Activated T-cell treated with anti-CD3 and anti-CD28 coated beads, Interleukin-2, amount 50 U/mL, for 72 hours (primary cell): ENCODE measurements at places on chromosomes 16 and 17. TPM values are rescaled to one million over a fixed set of nuclear protein-coding genes. Genes with fewer than 3 reads are reported as not detected.
A peak's percentile ranks its signal among the peaks of the same experiment; 100 is the strongest.

Gene WFIKKN1
- total RNA-seq, result 0.49 TPM

Gene KRTAP1-5
- not detected for total RNA-seq

Gene KRTAP3-1
- not detected for total RNA-seq

Gene CYB561
- 10.2 TPM for total RNA-seq

Gene ARHGAP44
- total RNA-seq, result 0.55 TPM

DNA sequence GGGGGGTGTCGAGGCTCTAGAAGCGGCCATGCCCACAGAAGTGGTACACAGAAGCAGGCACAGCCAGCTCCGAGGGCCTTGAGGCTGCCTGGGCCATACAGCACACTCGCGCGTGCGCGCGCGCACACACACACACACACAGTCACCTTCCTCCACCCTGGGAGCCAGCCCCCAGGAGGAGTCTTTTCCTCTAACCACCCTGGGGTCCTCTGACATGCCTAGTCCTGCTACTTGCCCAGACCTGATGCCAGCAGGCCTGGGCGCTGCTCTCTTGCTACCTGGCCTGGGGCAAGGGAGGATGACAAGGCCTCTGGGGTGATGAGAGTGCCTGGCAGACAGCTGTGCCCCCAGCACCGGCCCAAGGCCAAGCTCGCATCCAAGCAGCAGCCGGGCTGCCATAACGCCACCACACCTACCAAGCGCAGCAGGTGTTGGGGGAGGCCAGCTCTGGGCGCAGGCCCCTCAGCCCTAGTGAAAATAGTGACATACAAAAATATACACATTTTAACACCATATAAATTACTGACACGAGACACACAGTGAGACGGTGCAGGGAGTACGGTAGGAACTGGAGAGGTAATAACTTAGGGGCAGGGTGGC lies 41.1 kb downstream of the TSC2 start:
- no peak for DNase-seq

DNA sequence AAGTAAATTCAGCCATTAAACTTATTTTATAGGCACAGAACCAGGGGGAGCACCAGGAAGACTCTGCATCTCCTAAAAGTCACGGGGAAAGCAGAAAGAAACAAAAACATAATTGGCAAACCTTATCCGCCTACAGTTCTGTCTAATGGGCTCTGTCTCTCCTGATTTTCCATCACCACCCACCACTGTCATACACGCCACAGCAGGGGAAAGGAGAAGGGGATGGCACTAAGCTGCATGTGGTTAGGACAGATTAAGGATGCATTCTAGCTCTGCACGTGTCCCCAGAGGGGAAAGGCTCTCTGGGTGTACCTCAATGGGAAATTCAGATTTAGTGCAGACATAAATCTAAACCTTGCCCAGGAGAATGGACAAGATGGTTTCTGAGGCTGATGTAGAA lies 359.8 kb downstream of the TMEM114 start:
- no peak for DNase-seq

DNA sequence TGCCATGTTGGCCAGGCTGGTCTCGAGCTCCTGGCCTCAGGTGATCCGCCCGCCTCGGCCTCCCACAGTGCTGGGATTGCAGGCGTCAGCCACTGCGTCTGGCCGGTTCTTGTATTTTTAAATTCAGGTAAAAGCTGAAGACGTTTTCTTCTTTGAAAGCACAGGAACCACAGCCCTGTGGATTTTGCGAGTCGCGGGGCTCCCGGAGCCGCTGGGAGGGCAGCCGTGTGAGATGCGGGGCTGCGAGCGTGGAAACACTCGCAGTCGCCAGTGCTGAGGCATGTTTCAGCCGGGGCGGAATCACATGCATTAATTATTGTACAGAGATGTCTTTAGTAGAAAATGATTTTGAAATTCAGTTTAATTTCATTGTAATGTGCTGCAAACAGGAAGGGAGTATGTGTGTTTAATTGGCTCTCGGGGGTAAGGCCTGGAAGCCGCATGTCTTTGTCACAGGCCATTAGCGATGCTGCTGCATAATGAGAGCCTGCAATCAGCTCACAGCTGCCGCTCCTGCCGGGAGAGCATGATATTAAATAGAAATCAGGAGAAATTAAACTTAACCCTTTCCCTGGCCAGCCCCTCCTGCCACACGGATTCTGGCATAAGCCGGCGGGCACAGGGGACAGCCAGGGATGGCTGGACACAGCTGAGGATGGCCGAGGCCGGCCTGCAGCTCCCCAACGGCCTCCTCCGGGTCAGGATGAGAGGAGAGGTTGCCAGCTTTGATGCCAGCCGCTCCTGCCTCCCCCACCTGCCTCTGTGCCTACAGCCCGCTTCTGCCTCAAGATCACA lies 35.4 kb upstream of the CDH15 start:
- DNase-seq, result no peak

DNA sequence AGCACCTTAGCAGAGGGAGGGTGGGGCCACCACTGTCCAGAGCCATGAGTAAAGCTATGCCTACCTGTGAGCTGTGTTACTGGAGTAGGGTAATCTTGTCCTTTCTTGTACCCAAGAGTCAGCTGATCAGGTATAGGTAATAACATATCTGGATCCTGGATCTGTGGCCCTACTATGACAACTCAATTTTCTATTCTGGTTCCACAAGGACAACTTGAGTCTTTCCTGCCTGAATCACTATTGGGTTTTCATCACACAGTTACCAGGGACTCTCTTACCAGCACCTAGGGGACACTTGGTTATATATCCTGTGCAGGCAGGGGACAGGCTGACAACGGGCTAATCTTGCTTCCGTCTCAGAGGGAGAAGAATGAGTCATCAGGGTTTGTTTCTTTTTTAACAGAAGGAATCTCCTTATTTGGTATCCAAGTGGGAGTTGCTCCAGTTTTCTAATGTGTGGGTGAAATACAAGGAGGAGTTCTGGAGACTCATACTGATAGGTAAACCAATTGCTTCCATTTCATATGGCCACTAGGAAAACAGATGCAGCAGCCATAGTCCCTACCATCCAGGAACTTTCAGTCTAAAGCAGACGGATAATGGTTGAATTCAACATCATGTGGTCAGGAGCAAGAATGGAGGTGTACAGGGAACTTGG lies 6.8 kb downstream of the ZNF267 start:
- DNase-seq, result peak; percentile 60

GRCh38 chr17:49521088-49521450 lies 26.0 kb downstream of the NGFR start:
- DNase-seq, result no peak

GRCh38 chr17:50360486-50361115 lies 12.4 kb downstream of the MRPL27 start:
- DNase-seq, result no peak

DNA sequence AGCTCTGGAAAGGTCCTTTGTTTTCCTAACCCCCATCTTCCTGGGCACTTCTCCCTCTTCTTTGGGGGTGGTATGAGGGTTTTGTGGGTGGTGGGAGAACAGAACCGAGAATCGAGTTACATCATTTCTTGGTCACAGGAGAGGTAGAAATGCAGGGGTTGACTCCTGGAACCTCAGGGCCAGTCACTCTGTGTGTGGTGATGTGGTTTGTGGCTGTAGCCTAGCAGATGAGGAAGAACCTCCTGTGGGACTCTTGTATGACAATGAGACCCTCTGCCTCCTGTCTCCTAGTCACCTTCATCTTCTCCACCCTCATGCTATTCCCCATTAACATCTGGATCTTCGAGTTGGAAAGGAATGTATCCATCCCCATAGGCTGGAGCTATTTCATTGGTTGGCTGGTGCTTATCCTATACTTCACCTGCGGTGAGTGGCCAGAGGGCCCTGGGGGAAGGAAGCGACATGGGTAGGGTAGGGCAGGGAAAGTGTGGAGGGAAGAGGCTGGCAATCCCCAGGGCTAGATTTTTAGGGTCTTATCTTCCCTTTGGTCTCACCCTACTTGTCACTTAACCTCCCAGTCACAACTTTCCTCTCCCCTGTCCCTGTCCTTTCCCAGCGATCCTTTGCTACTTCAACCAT lies 5.5 kb downstream of the ODF4 start:
- peak; percentile 39 for DNase-seq

- DNase-seq, result no peak
Measured at GRCh38 chr16:87086156-87086555, 231.0 kb downstream of the C16orf95 start.

- no peak for DNase-seq
Measured at GRCh38 chr16:83722456-83723183, 85.2 kb upstream of the HSBP1 start.

- DNase-seq, result no peak
Measured at GRCh38 chr17:40021451-40021971, 6.3 kb downstream of the CSF3 start.

DNA sequence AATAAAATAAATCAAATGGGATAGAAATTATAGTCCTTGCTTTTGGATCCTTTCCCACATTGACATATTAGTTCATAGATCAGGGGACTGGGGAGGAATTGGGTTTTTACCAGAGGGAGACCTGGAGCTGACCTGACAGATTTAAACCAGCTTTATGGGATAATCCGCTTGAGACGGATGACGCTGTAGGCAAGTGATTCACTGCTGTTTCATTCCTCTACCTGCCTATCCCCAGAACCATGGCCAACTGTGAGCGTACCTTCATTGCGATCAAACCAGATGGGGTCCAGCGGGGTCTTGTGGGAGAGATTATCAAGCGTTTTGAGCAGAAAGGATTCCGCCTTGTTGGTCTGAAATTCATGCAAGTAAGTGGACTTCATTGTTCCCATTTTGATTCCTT lies 2.1 kb downstream of the NME1 start:
- DNase-seq, result no peak

- no peak for DNase-seq
Measured at GRCh38 chr17:17121162-17121561, 78.9 kb downstream of the MPRIP start.

- no peak for DNase-seq
Measured at GRCh38 chr17:48179071-48179945, 71.7 kb downstream of the SNX11 start.

- DNase-seq, result no peak
Measured at GRCh38 chr17:55770196-55770870, 19.5 kb downstream of the PCTP start.

- DNase-seq, result no peak
Measured at GRCh38 chr17:45121055-45121454, 11.3 kb downstream of the PLCD3 start.

GRCh38 chr16:16062023-16062937 lies 112.9 kb downstream of the ABCC1 start:
- no peak for DNase-seq

- no peak for DNase-seq
Measured at GRCh38 chr17:74816905-74817620, 40.9 kb upstream of the NAT9 start.

DNA sequence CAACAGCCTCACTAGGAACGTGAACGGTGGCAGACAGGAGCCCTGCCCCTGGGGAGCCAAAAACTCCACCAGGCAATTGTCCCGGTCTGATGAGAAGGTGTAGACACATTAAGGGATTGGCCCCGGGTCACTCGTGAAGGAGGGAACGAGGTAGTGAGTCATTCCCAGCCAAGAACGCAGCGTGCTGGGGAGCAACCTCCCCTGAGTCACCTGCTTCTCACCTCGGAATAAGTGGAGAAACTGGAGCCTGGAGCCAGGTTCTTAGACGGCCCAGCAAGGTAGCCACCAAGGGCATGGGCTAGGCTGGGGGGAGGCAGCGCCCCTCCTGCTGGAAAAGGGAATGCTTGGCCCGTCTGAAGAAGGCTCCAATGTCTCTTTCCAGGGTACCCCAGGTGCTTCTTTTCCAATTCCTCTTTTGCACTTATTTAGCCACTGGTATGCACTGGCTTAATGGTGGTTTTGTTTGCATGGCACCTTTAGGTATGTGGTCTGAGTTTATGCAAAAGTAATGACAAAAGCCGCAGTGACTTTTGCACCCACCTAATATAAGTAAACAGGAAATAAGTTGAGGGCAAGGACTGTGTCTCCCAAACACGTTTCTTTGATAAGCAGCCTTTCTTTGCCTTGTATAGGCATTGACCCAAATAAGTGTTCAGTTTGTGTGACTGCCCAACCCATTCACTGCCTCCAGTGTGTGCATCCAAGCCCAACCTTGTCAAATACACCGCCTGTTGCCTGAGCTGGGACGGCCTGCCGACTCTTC lies 1.8 kb upstream of the HELZ start:
- DNase-seq, result peak; percentile 25

DNA sequence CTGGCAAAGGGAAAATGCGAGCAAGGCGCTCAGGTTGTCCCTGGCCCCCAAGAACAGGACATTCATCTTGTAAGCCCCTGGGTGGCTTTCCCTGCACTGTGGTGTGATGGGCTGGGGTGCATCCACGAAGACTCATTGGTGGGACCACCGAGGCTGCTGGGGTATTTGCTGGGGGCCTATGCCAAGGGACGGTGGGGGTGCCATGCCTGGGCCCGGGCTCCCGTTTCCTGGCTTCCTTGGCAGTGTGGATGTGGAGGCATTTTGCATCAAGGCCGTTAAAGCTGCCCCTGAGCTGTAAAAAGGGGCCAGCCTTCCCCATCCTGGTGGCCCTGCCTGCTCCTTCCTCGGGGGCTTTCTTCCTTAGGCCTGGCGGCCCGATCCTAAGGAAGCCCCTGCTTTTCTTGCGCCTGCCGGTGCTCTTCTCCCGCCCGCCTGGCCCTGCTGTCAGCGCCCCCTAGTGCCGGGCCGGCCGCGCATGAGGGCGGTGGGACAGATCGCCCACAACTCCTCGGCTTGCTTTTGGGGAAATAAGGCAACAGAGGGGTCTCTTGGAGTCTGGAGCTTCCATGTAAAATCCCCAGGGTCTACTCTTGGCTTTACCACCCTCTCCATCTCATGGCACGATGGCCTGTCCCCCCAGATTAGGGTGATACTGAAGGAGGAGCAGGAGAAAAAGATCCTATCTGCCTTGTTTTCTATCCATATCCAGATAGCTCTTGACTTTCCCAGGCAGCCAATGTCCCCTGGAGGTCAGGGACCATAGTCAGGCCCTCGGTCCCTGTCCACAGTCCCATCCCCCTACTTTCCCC lies 9.8 kb upstream of the TBX2 start:
- DNase-seq, result peak; percentile 57

- no peak for DNase-seq
Measured at GRCh38 chr17:33137426-33137825, 145.8 kb downstream of the SPACA3 start.

- DNase-seq, result peak; percentile 79
Measured at GRCh38 chr17:63998050-63998720, at the start of gene PRR29. Gene PRR29 (plus strand): TSS chr17:63998351. CDS start chr17:63998365, 14 bp downstream.

- no peak for DNase-seq
Measured at GRCh38 chr16:80594756-80595155, 54.0 kb downstream of the DYNLRB2 start.

DNA sequence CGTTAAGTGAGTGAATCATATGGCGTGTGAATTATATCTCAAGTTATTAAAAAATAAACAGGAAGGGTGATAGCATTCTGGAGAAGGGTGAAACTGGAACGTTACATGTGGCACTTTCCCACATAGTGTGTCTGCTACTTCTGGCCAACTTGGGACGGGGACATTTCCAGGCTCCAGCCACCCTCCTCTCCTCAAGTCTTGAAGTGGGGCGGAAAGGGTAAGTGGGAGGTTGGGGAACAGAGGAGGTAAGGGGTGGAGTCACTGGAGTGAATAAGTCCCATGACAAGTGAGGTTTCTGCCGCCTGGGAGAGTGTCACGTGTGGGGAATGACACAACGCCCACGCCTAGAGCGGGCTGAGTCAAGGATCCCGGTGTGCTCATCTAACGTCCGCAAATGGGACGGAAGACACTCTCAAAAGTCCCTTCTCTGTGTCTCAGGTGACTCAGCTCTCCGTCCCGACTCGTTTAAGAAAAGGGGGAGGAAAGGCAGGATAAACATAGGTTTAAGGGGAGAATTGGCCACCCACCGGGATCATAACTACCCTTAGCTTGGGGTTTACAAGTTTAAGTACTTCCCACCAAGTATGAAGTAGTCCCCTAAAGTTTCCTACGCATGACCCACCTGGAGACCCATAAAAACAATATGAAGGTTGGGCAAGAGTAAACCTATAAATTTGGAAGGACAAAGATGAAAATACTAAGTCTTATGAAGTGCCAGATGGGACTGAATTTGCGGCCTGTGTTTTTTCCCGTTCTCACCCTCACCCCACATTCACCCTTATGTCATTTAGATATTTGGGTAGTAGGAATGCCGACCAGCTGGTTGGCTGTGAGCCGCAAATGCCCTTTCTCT lies 1.2 kb upstream of the SPAG9 start:
- DNase-seq, result peak; percentile 88
